ENCODE measurements at places on chromosomes 4 and X.

DNA sequence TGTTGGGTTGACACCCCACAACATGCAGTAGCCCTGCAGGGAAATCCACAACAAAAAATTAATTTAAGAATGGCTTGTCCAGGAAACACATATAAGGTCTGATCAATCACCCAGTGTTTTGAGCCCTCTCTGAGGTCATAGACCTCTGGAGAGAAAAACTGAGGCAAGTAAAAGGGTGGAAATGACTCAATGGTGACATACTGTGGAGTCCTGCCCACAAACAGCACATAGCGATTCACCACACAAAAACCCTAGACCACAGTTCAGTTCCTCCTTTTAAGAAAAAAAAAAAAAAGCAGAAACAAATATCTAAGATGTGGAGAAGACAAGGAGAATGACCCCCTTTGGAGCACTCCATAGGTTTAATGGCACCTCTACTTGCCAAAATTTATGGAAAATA is 2691.0 kb downstream of the PCDH7 start:
- no peaks in the 10 kb centered on the region for H3K36me3 ChIP-seq
- H3K27ac ChIP-seq: no peak overlapping the region
- no peak overlapping the region for H3K4me3 ChIP-seq
- no peaks in the 10 kb centered on the region for H3K27me3 ChIP-seq

- H3K4me1 ChIP-seq: no peaks in the 10 kb centered on the region
- no peaks in the 10 kb centered on the region for H3K36me3 ChIP-seq
- H3K27ac ChIP-seq: no peak overlapping the region
Observed at GRCh38 chrX:141214196-141214595, 28.1 kb downstream of the SPANXC start.

- H3K36me3 ChIP-seq: no peaks in the 10 kb centered on the region
- H3K27me3 ChIP-seq: no peaks in the 10 kb centered on the region
- no peak for DNase-seq
- no peaks in the 10 kb centered on the region for H3K4me1 ChIP-seq
- H3K4me3 ChIP-seq: no peak overlapping the region
Observed at GRCh38 chr4:61575796-61576195, 375.7 kb downstream of the ADGRL3 start.

DNA sequence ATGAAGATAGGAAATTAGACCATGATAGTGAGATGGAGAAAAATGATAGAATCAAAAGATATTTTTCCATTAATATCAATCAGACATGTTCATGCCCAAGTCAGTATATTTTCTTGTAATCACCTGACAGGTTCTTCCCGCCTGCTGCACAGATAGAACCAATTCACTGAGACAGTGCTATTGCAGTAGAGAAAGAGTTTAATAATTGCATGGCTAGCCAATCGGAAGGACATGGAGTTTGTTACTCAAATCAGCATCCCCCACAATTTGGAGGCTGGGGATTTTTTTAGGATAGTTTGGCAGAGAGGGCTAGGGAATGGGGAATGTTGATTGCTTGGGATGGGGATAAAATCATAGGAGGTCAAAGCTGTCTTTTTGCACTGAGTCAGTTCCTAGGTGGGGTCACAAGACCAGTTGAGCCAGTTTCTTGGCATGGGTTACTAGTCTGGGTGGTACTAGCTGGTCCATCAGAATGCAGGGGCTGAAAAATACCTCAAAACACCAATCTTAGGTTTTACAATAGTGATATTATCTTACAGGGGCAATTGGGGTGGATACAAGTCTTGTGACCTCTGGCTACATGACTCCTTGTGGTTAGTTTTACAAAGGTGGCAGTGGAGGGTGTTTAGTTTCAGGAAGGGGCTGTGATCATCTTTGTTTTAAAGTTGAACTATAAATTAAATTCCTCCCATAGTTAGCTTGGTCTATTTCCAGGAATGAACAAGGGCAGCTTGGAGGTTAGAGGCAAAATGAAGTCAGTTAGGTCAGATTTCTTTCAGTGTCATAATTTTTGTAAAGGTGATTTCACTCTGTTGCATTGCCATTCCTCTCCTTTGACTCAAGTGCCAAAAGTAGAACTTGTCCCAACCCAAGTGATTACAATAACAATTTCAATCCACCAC is 100.3 kb upstream of the PDE5A start:
- peaks cover 6% of the 10 kb centered on the region for H3K4me1 ChIP-seq
- no peak overlapping the region for H3K4me3 ChIP-seq
- no peak overlapping the region for H3K27ac ChIP-seq
- H3K36me3 ChIP-seq: no peaks in the 10 kb centered on the region
- no peak for DNase-seq
